MM.1S (cell line): ENCODE measurements at places on chromosomes 16 and 17.

DNA sequence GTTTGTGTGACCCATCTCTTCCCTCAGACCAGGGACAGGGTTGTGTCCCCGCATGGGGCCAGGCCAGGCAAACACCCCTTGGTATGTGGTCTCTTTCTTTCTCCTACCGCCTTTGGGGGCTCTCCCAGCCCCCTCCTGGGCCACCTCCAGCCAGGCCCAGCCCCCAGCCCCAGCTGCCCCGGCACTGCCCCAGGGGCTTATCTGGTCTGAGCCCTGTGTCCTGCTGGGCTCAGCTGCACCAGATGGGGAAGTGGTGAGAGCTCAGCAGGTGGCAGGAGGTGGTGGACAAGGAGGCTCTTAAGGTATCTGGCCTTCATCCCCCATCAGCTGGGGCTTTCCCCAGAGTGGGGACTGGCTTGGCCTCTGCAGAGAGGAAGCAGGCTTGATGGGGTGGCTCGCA, 8.7 kb downstream of the ADAM11 start:
- peak; percentile 19 for DNase-seq

- no peak for DNase-seq
Observed at GRCh38 chr17:77427391-77427991, 286.7 kb downstream of the SEC14L1 start.

DNA sequence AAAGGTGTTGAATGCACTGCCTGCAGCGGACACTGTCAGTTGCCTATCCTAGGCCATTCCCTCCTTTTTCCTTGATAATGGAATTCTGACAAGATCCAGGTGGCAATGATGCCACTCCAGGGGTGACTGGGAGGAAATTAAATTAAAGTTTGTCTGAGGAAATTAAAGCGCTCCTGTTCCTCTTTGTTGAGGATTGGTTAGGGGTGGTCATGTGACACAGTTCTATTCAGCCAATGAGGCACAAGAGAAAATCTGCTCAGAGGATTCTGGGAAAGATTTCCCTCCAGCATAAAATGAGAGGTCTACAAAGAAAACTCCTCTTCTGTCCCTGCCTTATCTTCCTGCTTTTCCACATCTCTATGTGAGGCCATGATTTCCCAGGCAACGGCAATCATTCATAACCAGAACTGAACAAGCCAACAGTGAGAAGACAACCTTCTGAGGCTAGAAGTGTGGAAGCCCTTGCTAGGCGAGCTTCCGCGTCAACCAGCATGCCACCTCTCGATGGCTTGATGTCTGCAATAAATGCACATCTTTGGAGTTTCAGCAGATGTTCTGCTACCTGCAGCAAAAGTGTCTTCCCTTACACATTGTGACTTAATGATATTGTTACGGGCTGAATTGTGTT, 5.6 kb upstream of the BCO1 start:
- no peak for DNase-seq

DNA sequence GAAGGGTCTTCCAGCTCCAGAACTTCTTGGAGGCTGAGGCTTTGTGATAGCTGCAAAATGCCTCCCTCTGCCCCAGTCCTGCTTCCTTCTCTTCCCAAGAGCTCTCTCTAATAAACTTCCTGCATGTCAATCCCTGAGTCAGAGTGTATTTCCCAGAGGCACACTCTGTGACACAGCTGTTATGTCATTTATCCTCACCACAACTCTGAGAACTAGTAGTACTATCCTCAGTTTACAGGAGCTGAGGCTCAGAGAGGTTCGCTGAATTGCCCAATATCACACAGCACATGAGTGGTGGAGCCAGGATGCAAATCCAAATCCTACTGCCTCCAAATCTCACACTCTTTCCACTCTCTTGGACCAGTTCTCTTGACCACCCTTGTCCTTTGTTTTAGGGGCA, 20.0 kb downstream of the UNC45B start:
- DNase-seq, result no peak

DNA sequence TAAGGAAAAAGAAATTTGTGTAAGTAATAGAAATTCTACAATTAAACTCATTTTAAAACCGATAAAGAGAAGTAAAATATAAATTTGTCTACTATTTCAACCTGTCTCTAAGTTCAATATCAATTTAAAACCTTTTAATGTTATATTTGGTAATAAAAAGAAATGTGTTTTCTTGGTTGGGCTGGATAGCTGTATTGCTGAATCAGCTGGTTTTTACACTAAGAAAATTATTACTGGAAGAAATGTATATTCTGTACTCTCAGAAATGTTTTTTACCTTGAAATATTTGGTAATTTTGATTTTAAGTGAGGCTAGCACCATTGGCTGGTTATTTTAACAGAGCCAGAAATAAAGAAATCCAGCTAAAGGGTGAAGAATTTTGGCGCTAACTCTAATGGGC, 87.1 kb upstream of the CNTNAP4 start:
- DNase-seq, result no peak

- no peak for DNase-seq
Observed at GRCh38 chr17:73697872-73698271, 53.6 kb upstream of the SDK2 start.

DNA sequence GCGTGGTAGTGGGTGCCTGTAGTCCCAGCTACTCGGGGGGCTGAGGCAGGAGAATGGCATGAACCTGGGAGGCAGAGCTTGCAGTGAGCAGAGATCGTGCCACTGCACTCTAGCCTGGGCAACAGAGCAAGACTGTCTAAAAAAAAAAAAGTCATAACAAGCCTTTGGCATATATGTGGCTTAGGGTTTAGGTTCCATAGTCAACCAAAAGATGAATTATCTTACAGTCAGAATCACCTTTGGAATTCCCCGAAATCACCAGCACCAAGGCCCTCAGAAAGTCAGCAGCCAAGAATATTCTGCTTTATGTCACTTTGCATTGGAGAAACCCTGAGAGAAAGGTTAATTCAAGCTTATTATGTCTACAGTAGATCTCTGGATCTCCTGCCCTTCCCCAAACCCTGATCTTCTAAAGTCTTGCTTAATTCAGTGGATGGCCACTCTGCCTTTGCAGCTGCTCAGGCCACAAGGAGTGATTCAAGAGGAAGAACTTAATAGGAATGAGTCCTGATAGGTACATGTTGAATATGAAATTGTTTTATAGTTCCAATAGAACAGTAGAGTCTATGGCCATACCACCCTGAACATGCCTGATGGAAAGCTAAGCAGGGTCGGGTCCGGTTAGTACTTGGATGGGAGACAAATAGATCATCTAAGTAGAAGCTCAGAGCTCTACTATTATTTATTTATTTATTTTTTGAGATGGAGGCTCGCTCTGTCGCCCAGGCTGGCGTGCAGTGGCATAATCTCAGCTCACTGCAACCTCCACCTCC, 196.0 kb upstream of the CACNG5 start:
- DNase-seq, result no peak

- no peak for DNase-seq
Observed at GRCh38 chr16:72666267-72666666, 381.7 kb downstream of the ZFHX3 start.

DNA sequence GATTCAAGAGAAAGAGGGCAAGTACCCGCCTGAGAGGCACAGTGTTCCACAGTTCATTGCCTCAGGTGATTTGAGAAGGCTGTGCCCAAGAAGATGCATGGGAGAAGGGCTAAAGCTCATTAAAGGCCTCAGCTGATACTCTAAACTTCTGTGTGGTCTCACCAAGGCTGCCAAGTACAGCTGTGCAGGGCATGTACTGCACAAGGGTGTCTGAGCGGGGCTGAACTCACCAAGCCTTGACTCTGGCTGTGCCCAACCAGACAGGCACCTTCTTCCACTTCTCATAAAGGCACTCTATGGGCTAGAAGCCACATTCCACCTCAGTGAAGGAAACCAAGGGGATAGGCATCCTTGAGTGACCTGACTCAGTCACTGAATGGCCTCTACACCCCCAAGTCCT, 12.7 kb downstream of the LRRC75A start:
- DNase-seq, result no peak

GRCh38 chr16:85350973-85351372, 238.7 kb upstream of the CIBAR2 start:
- DNase-seq, result no peak

GRCh38 chr16:72241930-72242329, 70.0 kb upstream of the PMFBP1 start:
- peak; percentile 31 for DNase-seq

DNA sequence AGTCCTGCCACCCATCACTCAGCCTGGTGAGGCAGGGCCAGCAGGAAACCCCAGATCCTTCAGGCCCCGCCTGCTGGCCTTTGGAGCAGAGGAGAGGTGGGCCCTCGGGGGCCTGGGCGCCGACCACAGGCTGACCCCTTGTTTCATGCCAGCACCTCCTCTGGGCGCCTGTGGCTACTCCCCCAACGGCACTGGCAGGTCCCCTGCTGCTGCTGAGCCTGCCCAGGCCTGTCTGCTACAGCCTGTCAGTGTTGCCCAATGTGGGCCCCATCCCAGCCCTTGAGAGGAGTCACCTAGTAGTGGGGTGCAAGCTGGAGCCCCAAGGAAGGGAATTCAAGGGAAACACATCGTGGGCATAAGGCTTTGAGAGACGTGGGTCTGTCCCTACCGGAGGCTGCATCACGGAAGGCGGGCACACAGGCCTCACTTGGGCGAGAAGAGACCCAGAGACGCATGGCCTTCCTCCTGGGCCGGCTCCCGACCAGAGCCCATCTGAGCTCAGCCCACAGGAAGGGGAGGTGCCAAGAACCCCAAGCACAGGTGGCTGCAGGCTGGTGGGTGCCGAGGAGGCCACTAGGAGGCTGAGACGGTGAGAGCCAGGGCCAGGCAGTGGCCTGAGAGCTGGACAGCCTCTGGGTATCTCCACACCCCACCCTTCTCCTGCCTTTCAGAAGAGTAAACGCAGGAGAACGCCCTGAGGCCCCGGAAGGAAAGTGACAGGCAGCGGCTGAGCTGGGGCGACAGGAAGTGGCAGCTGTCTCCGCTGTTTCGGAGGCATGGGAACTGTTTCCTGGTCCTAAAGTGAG, 8.0 kb upstream of the FASN start:
- DNase-seq, result peak; percentile 86

DNA sequence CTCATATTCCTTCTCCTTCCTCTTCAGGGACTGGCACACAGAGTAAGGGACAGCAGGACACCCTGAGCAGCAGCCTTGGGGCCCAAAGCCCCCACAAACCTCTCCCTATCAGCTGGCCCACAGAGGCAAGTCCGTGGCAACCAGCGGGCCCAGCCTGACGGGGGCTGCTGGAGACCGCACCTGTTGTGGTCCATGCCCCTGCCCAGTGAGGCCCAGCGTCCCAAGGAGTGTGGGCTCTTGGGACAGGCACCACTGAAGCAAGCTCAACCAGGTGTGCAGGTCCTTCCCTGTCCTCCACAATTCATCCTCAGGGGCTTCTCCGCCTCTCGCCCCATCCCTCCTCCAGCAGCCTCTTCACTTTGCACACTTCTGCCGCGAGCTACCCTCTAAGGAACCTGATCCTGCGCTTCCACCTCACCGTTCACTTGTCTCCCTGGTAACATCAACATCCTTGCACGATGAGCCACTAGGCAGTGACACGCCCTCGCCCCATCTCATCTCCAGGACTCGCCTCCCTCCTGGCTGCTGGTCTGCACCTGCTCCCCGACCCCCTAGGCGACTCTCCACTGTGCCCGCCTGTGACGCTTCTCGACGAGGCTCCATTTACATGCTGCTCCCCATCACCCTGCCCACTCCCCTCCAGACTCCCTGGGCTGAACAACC, 12.7 kb downstream of the MNT start:
- DNase-seq, result no peak

DNA sequence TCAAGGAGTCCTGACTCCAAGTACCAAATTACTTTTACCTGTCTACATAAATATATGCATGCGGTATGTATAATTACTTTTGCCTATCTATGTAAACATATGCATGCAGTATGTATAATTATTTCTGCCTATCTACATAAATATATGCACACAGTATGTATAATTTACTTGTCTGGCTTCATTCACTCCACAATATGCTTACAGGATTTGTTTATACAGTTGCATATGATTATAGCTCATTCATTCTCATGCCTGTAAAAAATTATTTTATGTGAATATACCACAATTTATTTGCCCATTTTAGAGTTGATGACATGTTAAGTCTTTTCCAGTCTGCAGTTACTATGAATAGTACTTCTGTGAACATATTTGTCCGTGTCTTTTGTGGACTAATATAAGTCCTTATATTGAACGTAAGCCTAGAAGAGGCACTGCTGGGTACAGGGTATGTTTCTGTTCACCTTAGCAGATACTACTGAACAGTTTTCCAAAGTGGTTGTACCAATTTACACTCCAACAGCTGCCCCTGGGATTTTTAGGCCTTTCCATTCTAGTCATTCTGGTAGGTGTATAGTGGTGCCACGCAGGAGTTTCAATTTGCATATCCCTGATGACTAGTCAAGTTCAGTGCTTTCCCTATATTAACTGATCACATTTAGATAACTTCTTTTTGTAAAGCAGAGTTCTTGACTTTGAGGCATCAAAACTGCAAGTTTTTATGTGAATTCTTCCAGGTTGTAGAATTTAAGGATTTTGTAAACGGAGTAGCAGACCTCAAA, 47.0 kb downstream of the MARVELD3 start:
- no peak for DNase-seq

DNA sequence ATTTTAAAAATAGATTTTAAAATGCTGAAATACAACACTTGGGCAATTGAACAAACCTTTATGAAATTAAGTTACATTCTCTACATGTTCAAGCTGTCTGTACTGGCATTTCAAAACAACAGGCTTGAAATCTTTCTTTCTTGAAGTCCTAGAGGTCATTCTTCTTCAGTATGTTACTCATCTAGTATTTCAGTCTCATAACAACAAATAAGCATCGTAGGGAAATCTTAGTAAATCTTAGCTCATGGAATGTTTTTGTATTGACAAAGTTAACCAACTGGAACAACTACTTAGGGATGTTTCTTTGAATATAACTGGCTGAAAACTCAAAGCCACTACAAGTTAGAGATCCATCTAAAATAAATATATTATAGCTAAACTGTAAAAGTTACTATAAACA, 96.6 kb downstream of the KIF2B start:
- DNase-seq, result no peak

- DNase-seq, result no peak
Observed at GRCh38 chr16:58120234-58120633, 8.9 kb downstream of the CFAP20 start.

- DNase-seq, result no peak
Observed at GRCh38 chr17:48254896-48255295, 147.3 kb downstream of the SNX11 start.

DNA sequence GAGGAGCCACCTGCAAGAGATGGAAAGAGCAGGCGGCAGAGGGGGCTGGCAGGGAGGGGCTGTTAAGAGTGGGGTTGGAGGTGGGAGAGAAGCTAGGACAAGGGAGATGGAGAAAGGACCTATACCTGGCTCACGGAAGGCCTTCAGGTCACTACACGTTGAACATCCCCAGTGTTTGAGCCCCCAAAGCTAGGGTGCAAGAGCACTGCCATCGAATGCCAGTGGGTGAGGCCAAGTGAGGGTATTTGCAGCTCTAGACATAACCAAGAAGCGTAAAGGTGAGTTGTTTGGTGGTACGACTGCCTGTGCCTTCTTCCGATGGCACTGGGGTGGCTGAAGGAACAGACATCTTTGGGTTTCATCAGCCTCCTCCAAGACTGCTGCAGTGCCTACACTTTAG, 17.0 kb upstream of the HERPUD1 start:
- no peak for DNase-seq

- no peak for DNase-seq
Observed at GRCh38 chr16:84247844-84248243, 8.0 kb upstream of the KCNG4 start.

GRCh38 chr17:48770954-48771353, 42.4 kb upstream of the HOXB13 start:
- DNase-seq, result no peak

GRCh38 chr17:47884905-47885730, 10.9 kb upstream of the SP2 start:
- no peak for DNase-seq

- no peak for DNase-seq
Observed at GRCh38 chr17:29263916-29264315, 17.3 kb downstream of the CRYBA1 start.

- DNase-seq, result no peak
Observed at GRCh38 chr16:50972876-50973275, 178.2 kb downstream of the SALL1 start.
